ENCODE measurements at places on chromosomes 16 and 17.

DNA sequence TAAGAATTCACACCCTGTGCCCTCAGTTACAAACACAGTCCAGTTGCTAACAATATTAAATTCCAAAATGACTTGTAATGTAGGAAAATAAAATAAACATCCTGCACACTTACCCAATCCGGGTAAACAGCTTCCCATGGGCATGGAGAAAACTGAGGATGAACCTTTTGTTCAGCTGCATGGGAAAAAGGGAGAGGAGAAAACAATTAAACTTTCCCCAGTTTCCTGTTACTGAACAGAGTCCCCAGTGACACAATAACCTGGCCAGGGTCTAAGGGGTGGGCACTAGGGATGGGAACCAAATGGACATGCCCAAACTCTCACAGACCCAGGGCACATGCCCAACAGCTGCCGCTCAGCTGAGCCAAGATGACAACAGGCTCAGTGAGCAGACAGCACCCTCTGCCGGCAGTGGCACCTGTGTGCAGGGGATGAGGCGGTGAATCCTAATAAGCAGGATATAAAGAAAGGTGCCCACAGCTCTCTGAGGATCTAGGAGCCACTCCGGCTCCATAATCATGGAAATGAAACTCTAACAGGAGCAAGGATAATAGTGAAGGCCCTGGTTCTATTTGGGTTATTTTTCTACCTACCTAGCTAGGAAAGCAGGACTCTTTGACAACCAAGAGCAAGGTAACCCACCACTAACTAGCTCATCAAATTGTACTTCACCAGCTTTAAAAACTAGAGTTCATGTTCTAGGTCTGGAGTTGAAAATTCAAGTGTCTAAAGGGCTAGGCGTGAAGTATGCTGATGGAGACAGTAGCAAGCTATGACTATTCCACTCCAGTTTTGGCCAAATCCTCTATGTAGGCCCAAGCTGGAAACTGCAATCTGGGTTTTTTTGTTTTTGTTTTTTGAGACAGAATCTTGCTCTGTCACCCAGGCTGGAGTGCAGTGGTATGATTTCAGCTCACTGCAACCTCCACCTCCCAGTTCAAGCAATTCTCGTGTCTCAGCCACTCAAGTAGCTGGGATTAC lies 58.8 kb downstream of the SMG6 start:
- DNase-seq: peak; percentile 38

GRCh38 chr17:63945784-63946439 lies 13.8 kb upstream of the CD79B start:
- DNase-seq: no peak

- DNase-seq: no peak
These were observed 20.1 kb downstream of the ZNF276 start for GRCh38 chr16:89741342-89742014.

DNA sequence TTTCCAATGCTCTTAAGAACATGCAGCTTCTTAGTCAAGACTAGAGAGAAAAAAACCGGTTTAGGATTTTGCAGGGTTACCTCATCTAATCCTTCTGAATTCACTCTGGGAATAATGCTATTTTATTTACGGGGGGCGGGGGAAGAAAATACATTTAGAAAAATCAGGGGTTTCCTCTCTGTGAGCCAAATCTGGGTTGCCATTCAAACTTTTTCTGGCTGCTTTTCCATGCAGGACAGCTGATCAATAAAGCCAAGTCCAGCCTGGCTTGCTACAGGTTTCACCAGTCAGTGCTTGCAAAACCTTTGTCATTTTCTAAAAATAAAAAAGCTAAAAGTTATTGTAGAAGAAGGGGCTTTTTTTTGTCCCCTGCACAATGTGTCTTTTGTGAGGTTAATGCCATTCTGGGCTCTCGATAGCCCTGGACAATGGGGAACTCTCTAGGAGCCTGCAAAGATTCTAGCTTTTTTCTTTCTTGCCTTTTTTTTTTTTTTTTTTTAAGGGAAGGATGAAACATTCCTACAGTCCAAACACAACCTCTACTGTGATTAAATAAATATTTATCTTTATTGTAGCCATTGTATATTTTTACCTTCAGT lies 13.1 kb upstream of the ZFHX3 start:
- no peak for DNase-seq

DNA sequence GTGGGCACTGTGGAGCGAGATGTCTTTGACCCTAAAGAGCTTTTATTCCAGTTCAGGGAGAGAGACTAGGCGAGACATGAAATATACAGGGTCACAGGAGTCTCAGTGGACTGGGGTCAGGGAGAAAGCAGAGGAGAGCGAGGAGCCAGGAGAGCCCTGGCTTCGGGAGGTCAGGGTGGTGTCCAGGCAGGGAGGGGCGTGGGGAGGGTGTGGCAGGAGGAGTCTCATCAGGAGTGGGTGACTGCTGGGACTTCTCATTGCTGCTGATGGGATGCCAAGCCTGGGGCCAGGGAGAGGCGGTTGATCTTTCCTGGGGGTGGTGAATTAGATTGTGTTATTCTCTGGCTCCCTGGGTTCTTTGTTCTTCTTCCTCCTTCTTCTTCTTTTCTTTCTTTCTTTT lies 22.4 kb upstream of the USP7 start:
- no peak for DNase-seq

DNA sequence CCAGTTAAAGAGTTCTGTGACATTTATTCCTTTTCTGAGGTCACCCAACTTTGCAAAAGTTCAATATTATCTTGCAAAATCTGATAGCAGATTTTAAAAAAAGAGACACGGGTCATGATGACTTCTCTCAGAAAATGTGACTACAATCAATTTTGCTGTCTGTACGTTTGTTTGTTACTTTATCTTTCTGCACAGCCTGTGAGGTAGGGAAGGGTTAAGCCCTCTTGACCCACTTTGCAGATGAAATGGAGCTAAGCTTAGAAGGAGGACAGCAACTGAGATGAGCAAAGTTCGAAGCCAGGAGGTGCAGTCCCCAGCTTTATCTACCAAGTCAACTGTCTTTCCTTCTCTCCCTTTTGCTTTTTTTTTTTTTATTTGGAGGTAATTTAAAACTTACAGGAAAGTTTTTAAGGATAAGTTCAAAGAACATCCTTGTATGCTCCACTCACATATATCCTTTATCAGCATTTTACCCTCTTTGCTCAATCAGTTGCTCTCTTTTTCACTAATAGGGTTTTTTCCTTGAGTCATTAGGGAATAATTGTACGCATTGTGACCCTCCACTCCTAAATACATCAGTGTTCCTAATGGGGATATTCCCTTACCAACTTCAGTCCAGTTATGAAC lies 86.8 kb downstream of the MSI2 start:
- DNase-seq: no peak

GRCh38 chr17:10743316-10744009 lies 13.6 kb upstream of the TMEM220 start:
- DNase-seq: no peak

DNA sequence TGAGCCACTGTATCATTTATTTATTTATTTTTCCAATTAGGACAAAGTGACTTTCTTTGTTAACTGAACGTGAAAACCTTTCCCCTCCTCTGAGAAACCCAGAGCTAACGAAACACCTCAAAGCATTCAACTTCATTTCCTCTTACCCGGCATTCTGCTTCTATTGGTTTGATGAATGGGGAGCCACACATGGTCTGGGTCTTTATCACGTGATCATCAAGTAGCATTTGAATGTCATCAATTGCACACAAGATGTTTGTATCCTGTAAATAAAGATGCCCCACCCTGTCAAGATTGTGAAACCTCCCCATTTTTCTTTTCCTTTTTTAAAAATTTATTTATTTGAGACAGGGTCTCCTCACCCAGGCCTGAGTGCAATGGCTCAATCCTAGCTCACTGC lies 80.1 kb downstream of the DNAH3 start:
- no peak for DNase-seq

- DNase-seq: no peak
These were observed 2.9 kb downstream of the PHOSPHO1 start for GRCh38 chr17:49227436-49228261.

DNA sequence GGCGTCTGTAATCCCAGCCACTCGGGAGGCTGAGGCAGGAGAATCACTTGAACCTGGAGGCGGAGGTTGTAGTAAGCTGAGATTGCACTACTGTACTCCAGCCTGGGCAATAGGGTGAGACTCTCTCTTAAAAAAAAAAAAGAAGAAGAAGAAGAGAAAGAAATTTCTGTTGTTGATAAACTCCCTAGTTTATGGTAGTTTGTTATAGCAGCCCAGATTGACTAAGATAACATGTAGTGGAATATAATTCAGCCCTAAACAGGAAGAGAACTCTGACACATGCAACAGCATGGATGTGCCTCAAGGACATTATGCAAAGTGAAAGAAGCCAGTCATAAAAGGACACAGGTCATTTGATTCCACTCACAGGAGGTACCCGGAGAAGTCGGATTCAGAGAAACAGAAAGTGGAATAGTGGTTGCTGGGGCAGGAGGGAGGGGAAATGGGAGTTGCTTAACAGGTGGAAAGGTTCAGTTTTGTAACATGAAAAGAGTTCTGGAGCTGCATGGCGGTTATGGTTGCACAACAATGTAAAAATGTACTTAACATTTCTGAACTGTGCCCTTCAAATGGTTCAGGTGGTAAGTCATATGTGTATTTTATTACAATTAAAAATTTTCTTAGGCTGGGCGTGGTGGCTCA lies 26.0 kb upstream of the PRM1 start:
- no peak for DNase-seq

DNA sequence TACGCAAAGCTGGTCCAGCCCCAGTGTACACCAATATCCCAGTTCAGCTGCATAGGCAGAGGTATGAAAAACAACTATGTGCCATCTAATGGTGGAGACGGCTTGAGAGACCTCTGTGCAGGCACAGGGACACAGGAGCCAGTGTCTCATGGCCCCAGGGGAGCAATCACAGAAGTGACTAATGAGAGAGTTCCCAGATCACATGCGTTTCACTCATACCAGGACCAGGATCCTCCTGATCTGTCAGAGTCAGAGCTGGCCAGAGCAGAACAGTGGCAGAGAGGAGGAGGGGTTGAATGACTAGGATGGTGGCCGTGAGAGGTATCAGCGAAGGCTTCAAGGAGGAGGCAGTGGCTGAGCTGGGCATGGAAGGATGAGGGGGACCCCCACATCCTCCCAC lies 41.1 kb downstream of the TMEM132E start:
- DNase-seq: no peak

- DNase-seq: no peak
These were observed 93.6 kb upstream of the NOG start for GRCh38 chr17:56499799-56500388.

GRCh38 chr16:84471966-84472365 lies 32.5 kb downstream of the MEAK7 start:
- no peak for DNase-seq

DNA sequence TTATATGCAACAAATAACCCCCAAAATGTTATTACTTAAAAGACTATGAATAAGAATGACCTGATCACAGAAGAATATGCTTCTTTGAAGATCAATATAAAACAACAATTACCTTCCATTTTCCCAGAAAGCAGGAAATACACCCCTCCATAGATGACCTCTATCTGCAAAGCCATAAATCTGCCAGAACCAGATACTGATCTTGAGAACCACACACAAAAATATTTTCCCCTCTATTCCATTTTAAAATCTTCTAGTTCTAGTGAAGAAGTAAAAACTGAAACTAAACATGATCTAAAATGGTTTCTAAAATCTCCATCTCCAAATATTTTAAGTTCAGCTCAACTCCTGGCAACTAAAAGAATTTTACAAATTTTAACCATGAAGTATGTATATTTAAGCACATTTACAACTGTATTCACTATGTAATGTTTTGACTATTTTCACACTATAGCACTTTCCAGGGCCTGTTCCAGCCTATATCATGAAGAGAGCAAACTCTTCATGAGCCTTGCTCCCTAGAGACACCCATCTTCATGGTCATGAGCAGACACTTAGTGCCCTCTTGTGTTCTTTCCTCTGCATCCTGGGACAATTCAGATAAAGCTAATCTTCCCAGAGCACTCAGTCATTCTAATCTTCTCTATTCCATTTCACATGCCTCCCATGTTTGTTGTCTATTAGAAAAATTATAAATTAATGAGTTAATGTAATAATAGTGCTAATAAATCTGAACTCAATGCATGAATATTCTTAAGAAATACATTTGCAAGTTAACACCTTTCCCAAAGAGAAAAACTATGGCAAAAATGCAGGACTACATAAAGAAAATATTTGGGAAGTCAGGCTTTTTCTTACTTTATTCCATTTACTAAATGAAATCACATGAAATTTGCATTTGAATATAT lies 87.0 kb downstream of the HELZ start:
- no peak for DNase-seq

DNA sequence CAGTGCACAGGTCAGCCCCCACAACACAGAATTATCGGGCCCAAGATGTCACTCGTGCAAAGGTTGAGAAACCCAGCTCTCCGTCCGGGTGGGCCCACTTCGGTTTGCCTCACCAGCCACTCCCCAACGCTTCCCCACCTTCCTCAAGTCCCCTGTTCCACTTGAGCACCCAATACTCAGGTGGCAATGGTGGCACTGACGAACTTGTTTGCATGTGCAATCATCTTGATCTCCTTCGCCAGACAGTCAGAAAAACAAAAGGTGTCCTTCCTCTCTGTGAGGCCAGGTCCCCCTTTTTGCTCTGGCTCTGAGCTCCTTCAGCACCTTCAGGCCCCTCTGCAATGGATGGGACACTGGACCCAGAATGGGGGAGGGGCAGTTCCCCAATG lies 3.7 kb downstream of the GGA2 start:
- DNase-seq: no peak

DNA sequence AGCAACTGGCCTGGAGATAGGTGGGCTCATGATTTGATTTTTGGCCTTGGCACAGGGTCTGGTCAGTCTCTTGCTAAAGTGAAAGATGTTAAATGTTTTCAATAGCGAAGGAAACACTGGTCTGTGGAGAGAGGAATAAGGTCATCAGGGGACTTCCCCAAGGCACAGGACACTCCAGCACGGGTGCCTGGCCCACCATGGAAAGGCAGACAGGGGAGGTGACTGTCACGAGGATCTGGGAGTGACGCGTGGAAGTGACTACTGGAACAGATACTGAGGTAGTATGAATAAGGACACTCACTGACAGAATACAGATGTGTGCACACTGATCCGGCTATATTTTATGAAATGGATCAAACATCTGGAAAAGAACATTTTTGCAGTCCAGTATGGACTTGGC lies 16.7 kb upstream of the ICAM2 start:
- DNase-seq: no peak

GRCh38 chr17:82041144-82041814 lies 3.8 kb upstream of the DCXR start:
- DNase-seq: no peak

- no peak for DNase-seq
These were observed 4.3 kb downstream of the MYO1C start for GRCh38 chr17:1487939-1488825.

GRCh38 chr17:2867441-2868424 lies 71.5 kb downstream of the RAP1GAP2 start:
- DNase-seq: no peak

GRCh38 chr17:72183194-72183685 lies 62.4 kb downstream of the SOX9 start:
- DNase-seq: no peak

- no peak for DNase-seq
These were observed 214.2 kb upstream of the GSE1 start for GRCh38 chr16:85398688-85399582.

GRCh38 chr17:79803997-79804855 lies 7.3 kb upstream of the CBX8 start:
- DNase-seq: no peak

Data from NCI-H1048 (cell line).